ENCODE measurements at places on chromosomes 4 and X. TPM values are rescaled to one million over a fixed set of nuclear protein-coding genes. Genes with fewer than 3 reads are reported as not detected.

The TASL gene
- 1.9 TPM for total RNA-seq

The TMPRSS11F gene
- not detected for total RNA-seq

The DCX gene
- total RNA-seq: not detected

DNA sequence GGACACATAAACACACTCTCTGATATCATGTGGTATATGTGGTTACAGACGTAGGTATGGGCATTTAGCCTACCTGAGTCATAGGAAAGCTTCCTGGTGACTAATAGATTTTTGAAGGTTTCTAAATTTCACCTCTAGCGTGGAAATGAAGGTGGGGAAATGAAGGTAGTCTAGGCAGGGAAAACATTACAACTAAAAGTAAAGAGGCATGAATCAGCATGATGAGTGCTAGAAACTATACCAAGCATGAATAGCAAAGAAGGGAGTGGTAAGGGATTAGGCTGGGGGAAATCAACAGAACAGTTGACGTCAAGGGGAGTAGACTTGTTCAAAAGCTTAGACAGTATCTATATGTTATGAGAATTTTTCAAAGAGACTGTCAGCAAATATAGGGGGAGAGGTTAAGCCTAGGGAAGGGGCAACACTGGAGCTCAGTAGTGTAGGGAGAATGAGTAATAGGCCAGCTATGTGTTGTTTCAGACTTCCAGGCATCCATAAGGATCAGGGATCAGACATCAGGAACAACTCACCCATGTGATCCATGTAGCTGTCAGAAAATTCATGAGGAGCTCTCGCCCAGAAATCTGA lies 279.3 kb upstream of the DIPK2B start:
- DNase-seq: no peak

DNA sequence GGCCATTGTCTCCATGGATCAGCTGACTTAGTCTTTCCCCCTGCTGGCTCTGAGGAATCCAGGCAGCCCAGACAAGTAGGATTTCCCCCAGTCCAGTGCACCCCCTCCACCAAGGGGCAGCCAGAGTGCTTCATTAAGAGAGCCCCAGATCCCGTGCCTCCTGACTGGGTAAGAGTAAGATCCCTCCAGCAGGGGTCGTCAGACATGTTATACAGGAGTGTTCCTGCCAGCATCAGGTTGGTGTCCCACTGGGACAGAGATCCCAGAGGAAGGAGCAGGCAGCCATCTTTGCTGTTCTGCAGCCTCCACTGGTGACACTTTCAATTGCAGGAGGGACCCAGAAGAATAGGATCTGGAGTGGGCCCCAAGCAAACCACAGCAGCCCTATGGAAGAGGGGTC lies 29.0 kb upstream of the INPP4B start:
- no peak for DNase-seq

The ASB11 gene
- total RNA-seq: not detected

GRCh38 chr4:30838331-30838730 lies 118.2 kb downstream of the PCDH7 start:
- no peak for DNase-seq

The BMX gene
- 1.6 TPM for total RNA-seq

DNA sequence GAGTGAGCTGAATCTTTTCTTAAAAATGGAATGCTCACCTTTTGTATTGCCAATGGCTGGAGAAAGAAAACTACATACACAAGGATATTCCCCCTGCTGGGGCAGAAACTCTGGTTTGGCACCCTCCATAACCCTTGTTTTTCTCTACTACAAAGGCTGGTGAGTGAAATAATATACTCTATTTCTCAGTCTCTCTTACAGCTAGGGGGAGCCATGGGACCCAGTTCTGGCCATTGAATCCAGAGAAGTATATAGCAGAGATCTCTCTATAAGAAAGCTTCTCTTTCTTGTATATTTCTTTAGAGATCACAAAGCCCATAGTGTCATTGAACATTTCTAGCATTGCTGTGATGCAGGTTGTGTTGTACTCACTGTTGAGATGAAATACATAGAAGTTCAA lies 49.8 kb downstream of the SMPX start:
- no peak for DNase-seq

DNA sequence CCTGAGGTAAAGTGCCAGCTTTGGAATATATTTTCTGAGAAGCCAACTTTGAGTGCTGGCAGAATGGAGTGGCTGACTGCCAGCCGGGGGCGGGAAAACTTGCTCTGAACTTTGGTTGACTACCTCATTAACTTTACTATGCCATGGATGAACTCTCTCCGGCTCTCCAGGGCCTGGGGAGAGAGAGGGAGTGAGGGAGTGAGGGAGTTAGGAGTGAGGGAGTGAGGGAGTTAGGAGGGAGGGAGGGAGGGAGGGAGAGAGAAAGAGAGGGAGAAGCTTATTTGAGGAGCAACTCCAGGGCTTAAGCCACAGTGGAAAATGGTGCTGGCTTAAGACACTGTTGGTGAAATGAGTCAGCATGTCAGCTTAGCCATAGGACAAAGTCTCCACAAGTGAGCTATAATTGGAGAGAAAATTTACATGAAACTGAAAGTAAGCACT lies 280.9 kb upstream of the RPS6KA3 start:
- peak; percentile 15 for DNase-seq

GRCh38 chrX:154074199-154074598 lies 23.3 kb downstream of the MECP2 start:
- no peak for DNase-seq

DNA sequence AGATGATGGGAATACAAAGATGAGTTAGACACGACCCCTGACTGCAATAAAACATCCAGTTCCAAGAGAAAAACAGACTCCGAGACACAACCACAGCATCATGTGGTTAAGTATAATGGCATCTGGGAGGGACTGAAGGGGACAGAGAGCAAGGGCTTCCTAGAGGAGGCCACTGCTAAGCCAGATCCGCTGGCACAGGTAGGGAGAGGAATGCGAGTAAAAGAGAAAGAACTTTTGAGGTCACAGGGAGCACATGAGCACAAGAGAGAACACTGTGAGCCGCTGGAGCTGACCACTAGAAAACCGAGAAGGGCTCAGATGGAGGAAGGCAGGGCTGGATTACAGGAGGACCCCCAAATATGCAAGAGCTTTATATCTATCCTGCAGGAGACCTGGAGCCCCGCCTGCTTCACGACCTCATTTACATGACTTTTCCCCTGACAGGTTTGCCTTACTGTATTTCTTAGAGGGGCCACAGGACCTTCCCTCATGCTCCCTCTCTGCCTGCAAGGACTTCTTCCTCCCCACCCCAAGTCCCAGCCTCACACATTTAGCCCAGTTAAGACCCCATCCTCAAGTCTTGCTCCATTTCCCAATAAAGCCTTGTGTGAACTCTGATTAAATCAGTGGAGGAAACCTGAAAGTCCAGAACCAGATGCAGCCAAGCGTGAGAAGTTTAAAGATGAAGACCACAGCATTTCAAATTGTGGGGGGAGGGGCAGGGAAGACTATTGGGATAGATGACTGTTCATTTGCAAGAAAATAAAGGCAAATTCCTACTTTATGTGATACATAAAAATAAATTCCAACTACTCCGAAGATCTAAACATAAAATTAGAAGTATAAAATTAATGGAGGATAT lies 29.6 kb downstream of the MFAP3L start:
- DNase-seq: no peak

The RPL9 gene
- 1,078 TPM for total RNA-seq

- no peak for DNase-seq
These were observed 8.1 kb downstream of the RLIM start for GRCh38 chrX:74606342-74606741.
